ENCODE measurements at places on chromosomes 4 and X. TPM values are rescaled to one million over a fixed set of nuclear protein-coding genes. Genes with fewer than 3 reads are reported as not detected.

GRCh38 chr4:7180938-7181337 lies 11.4 kb upstream of the SORCS2 start:
- no peaks in the 10 kb centered on the region for H3K4me1 ChIP-seq
- no peaks in the 10 kb centered on the region for H3K36me3 ChIP-seq
- H3K27me3 ChIP-seq = no peaks in the 10 kb centered on the region

GRCh38 chrX:68844581-68844980 lies 15.8 kb downstream of the EFNB1 start:
- no peak overlapping the region for H3K4me3 ChIP-seq
- no peaks in the 10 kb centered on the region for H3K4me1 ChIP-seq
- H3K27me3 ChIP-seq = no peaks in the 10 kb centered on the region
- no peaks in the 10 kb centered on the region for H3K36me3 ChIP-seq
- no peak for DNase-seq

GRCh38 chrX:140971099-140971795 lies 31.1 kb upstream of the SPANXB1 start:
- H3K27ac ChIP-seq = no peak overlapping the region
- no peaks in the 10 kb centered on the region for H3K36me3 ChIP-seq
- no peaks in the 10 kb centered on the region for H3K27me3 ChIP-seq

DNA sequence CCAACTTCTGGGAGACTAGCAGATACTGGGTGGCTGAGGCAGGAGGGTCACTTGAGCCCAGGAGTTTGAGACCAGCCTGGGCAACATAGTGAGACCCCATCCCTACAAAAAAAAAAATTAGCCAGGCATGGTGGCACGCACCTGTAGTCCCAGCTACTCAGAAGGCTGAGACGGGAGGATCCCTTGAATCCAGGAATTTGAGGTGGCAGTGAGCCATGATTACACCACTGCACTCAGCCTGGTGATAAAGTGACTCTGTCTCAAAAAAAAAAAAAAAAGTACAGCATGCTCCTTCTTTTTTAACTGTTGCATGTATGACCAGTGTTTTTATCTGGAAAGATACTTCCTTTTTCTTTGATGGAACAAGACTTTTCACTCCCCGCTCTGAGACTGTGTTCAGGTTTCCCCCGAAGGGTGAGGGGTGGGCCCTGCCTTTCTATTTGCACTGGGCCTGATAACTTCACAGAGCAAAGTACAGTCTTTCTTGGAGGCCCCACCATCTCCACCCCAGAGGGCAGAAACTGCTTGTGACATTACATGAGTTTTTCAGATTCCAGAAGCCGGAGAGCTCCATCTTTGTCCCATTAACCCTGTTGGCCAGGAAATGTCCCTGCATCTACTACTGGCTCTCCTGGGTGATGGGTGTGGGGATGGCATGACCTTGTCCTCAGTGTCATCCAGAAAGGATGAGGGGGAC lies 35.2 kb downstream of the NYX start:
- no peaks in the 10 kb centered on the region for H3K27me3 ChIP-seq
- H3K27ac ChIP-seq = no peak overlapping the region
- H3K4me1 ChIP-seq = no peaks in the 10 kb centered on the region
- no peak for DNase-seq
- no peak overlapping the region for H3K4me3 ChIP-seq
- H3K36me3 ChIP-seq = no peaks in the 10 kb centered on the region

DNA sequence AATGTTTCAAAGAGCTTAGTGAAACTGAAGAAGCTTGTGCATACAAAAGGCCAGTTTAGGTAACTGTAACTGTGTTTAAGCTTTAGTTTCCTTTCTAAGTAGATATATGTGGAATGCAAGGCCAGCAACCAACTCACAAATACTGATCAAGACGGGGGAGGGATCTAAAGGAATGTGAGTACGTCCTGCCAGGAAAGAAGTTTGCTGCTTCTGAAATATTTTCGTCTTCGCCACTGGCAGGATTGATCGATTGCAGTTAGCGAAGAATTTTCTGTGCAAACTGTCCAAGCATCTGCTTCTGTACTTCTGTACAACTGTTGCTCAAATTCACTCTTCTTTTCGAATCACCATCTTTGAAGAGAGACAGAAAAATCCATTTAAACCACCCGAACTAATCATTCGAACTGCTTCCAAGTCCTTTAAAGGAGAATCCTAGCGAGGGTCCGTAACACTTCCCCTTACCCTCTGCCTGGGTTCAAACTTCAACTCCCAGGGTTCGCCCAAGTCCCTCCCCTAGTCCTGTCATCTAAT lies 373 bp upstream of the INTS6L start:
- H3K4me3 ChIP-seq = peak overlapping the region; percentile 44
- peaks cover 30% of the 10 kb centered on the region for H3K4me1 ChIP-seq
- H3K27me3 ChIP-seq = no peaks in the 10 kb centered on the region
- peak overlapping the region; percentile 83 for H3K27ac ChIP-seq
- H3K36me3 ChIP-seq = no peaks in the 10 kb centered on the region

GRCh38 chrX:64218023-64218422 lies 12.4 kb downstream of the ASB12 start:
- H3K4me1 ChIP-seq = no peaks in the 10 kb centered on the region
- no peak overlapping the region for H3K4me3 ChIP-seq
- H3K27ac ChIP-seq = no peak overlapping the region
- no peaks in the 10 kb centered on the region for H3K36me3 ChIP-seq
- no peaks in the 10 kb centered on the region for H3K27me3 ChIP-seq

BEND2 gene
- not detected for polyA plus RNA-seq
